ENCODE measurements at places on chromosomes 2 and 18.

- DNase-seq: no peak
These were observed 39.1 kb upstream of the MC4R start for GRCh38 chr18:60411715-60412114.

DNA sequence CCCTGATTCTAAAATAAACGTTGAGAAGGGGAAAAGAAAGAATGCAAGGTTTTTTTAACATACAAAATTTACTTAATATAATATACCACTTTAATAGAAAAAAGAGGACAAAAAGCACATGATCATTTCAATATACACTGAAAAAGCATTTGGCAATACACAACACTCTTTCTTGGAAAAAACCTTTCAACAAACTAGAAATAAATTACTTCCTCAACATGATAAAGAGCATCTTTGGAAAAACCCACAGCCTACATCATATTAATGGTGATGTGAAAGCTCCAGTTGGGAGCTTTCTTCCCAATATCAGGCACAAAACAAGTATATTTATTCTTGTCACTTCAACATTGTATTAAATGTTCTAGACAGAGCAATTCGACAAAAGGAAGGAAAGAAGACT, 3.0 kb upstream of the POLR1B start:
- no peak for DNase-seq

DNA sequence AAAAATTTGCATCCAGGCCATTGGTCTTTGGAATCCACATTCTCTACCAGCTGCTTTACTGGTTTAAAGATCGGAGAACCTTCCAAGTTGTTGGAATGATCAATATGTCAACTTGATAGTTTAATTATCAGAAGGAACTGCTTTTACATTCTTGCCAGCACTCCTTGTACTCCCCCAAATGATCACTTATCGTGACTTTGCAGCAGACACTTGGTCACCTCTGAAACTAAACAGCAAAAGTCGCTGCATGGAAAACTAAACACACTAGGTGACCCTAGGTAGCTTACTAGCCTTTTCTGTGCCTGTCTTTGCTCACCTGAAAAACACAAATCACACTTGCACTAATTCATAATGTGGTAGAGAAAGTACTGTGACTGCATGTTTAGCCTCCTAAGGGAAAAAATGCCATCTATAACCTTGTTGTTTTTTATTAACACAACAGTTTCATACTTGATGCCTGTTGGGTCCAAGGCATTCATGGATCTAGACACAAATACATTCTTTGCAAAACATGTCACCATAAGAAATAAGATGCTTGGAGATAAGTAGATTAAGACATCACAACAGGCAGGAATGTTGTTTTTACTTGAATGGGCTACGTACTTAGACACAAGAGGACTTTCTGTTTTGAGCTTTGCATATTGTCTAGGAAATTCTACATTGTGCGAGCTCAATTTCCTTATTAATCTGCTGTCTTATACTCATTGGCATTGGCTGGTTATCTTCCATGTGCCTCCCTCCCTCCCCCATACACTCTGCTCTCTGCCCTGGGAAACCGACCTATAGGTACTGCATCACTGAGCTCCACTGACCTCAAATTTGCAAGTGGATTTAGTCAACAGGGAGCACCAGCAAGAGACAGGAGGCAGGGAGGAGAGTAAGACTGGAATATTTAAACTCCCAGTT, 219.1 kb upstream of the STK17B start:
- no peak for DNase-seq

DNA sequence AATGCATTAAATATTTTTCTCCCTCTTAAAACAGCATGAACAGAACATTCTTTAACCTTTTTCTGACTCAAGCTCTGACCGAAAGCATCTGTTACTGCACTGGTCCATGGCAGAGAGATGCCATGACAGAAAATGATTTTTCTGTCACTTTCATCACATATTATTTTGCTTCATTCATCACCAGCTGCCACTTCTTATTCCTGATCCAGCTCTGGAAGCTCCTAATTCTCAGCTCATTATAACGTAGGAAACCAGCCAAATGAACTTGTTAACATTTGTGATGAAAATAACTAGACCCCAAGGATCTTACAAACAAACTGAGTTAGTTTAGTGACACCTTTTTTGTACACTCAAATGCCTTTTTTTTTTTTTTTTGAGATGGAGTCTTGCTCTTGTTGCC, 7.6 kb upstream of the CFLAR start:
- no peak for DNase-seq

GRCh38 chr2:209976698-209977385, 25.6 kb upstream of the RPE start:
- no peak for DNase-seq

DNA sequence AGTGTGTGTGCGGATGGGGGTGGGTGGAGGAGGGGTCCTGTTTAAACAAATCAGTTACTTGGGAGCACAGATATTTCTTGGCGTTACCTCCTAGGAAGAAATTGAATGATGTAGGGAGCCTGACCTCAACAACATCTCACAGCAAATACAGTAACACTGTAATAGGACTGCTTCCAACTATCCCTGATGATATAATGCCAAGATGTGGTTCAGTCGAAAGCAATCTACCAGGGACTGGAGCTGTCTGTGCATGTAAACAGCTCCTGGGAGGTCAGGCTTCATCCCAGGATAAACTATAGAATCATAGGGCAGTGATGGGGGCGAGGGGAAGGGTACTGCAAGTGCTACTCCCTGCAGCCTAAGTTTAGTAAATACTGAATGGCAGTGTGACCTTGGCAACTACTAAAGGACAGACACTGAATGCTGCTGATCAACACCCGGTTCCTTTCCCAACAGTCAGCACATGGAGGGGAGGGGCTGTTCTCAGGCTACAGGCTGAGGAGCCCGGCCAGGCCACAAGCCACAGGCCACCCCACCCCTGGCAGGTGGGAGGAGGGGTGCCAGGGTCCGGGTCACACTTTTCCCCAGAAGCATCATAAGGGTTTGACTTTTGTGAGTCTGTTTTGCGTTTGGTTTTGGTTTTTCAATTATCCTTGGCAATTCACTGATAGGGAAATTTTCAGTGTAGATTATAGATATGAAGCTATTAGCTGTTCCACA, 85.3 kb upstream of the ZNF397 start:
- no peak for DNase-seq

- no peak for DNase-seq
These were observed 72.8 kb downstream of the ASAP2 start for GRCh38 chr2:9279426-9279825.

DNA sequence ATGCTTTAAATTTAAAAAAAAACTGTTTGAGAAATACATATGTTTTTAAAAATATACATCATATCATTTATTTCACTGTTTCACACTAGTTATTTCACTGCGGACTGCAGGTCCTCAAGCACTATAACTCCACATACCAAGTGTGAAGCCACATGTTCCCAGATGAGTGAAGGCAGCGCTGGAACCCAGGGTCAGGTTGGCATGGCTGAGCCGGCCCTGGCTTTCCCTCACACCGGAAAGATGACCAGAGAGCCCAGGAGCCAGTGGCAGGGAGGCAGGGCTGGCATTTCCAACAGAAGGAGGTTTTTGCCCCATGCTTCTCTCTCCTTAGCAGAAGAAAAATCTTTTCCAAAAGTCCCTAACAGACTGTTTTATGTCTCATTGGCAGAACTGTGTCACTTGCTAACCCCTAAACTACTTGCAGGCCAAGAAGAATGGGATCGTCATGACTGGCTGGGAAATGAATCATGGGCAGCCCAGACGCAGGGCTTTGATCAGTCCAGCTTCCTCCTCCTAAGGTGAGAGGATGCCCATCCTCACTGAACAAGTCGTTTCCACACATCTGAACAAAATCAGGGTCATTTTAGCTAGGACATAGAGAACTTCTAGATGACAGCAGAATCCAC, 287.6 kb upstream of the HNRNPA3 start:
- DNase-seq: no peak

- DNase-seq: no peak
These were observed 170.2 kb downstream of the NRP2 start for GRCh38 chr2:205852457-205852856.

- DNase-seq: no peak
These were observed 736 bp downstream of the ZSCAN30 start for GRCh38 chr18:35289293-35289692.

DNA sequence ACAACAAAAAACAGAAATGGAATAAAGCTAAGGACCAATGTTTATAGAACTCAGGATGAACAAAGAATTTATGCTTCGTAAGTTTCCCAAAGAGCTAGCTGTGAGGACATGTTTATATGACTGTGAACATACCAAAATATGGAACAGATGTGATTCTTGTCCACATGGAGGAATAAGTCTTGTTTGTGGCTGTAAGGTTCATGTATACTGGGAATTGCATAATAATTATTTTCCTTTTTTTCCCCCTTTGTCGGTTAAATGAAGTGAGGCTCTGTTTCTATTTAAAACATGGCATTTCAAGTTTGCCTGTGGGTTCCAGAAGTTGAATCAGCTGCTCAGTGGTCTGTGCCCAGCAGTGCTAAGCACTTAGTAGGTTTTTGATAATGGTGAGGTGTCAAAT, 108.1 kb downstream of the FHOD3 start:
- DNase-seq: no peak

- no peak for DNase-seq
These were observed 10.6 kb downstream of the C18orf63 start for GRCh38 chr18:74326231-74326630.

GRCh38 chr2:174247474-174248186, 702 bp downstream of the OLA1 start:
- peak; percentile 0 for DNase-seq

- DNase-seq: no peak
These were observed 15.5 kb upstream of the CFLAR start for GRCh38 chr2:201100497-201100896.

GRCh38 chr18:49988733-49989132, 175.4 kb upstream of the ACAA2 start:
- no peak for DNase-seq

DNA sequence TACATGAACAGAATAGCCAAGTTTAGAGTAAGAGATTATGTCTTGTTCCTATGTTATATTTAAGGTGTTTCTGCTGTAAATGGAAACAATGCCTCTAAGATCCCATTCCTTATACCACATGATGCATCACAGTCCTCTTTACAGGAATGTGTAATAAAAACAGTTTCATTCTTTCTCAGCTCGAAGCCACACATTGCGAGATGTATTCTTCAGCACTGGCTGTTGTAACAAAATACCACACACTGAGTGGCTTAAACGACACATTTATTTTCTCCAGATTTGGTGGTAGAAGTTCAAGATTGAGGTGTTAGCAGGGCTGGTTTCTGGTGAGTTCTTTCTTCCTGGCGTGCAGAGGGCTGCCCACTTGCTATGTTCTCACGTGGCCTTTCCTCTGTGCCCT, 246.2 kb downstream of the SOCS6 start:
- DNase-seq: no peak

GRCh38 chr2:95728878-95729596, 137.2 kb downstream of the TRIM43 start:
- peak; percentile 37 for DNase-seq

DNA sequence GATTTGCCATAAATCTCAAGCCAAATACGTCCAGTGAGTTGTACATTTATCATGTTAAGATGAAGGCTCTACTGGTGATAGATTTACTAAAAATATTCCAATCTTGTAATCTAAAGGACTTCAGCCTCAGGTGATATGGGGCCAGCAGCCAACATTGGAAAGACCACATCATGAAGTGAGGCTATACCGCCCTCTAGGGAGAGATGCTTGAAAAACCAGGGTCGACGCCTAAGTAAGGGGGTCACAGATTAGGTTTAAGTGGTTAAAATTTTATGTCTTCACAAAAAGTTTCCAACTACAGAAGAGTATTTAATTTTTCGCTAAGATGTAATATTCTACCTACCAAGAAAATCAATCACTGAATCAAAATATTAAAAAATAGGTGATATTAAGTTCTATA, 33.3 kb downstream of the DOCK10 start:
- DNase-seq: no peak

DNA sequence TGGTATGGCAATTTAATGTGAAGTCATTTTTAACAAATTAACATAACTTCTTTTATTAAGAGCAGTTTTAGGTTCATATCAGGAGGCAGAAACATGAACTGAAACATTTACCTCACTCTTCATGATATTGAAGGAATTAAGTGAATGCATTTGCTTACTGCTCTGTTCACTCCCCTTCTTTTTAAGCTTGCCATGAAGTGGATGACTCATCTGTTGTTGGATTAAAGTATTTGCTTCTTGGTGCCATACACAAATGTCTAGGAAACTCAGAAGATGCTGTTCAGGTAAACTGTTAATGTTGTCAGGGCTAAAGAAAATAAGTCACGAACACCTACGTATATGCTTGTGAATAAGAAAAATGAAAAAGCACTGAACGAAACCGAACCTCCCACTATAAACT, 10.2 kb upstream of the CABYR start:
- no peak for DNase-seq

- DNase-seq: no peak
These were observed 184.0 kb downstream of the RIT2 start for GRCh38 chr18:42931491-42931890.

DNA sequence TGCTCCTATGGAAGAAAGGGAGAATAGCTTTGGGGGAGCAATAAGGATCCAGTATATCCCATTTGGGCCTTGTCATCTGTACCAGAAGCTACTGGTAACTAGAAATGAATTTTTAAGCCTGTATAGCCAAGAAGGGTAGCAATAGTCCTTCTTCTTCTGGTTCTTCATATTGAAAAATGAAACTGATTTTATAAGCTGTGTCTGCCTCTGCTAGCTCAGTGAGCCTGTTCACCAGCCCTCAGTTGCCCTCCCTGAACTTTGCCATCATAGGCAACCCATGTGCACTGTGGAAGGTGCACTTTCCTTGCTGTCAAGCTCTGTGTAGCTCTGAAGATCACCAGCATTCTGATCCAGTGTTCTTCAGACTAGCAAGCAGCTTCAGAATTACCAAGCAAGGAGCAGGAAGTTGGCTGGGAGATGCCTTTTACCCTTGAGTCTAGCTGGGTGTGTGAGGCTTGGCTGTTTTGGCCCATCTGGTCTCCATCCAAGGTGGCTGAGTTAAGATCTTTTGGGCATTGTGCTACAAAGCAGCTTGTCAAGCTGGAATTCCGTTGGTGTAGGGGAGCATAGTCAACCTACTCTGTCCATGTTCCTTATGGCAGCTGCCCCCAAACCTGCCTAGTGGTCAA, 55.8 kb upstream of the MGAT5 start:
- DNase-seq: no peak

DNA sequence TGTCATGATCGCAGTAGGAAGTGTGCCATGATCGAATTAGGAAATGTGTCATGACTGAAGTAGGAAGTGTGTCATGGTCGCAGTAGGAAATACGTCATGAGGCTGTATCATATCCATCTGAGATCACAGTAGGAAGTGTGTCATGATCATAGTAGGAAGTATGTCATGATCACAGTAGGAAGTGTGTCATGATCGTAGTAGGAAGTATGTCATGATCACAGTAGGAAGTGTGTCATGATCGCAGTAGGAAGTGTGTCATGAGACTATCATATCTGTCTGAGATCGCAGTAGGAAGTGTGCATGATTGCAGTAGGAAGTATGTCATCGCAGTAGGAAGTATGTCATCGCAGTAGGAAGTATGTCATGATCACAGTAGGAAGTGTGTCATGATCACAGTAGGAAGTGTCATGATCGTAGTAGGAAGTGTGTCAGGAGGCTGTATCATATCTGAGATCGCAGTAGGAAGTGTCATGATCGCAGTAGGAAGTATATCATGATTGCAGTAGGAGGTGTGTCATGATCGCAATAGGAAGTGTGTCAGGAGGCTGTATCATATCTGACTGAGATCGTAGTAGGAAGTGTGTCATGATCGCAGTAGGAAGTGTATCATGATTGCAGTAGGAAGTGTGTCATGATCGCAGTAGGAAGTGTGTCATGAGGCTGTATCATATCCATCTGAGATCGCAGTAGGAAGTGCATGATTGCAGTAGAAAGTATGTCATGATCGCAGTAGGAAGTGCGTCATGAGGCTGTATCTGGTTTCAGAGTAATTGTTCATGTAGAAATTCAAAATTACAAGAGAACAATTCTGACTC, 56.4 kb upstream of the NFATC1 start:
- DNase-seq: no peak

Data from CD4-positive, alpha-beta T cell treated with Interleukin-1 beta for 1 hour (primary cell).